ENCODE measurements at places on chromosomes 1 and 21. TPM values are rescaled to one million over a fixed set of nuclear protein-coding genes. Genes with fewer than 3 reads are reported as not detected.

GRCh38 chr1:36889478-36890226, 144.7 kb downstream of the GRIK3 start:
- no peak for DNase-seq

- no peak for DNase-seq
These were observed 73.6 kb downstream of the GNG12 start for GRCh38 chr1:67759692-67760029.

DNA sequence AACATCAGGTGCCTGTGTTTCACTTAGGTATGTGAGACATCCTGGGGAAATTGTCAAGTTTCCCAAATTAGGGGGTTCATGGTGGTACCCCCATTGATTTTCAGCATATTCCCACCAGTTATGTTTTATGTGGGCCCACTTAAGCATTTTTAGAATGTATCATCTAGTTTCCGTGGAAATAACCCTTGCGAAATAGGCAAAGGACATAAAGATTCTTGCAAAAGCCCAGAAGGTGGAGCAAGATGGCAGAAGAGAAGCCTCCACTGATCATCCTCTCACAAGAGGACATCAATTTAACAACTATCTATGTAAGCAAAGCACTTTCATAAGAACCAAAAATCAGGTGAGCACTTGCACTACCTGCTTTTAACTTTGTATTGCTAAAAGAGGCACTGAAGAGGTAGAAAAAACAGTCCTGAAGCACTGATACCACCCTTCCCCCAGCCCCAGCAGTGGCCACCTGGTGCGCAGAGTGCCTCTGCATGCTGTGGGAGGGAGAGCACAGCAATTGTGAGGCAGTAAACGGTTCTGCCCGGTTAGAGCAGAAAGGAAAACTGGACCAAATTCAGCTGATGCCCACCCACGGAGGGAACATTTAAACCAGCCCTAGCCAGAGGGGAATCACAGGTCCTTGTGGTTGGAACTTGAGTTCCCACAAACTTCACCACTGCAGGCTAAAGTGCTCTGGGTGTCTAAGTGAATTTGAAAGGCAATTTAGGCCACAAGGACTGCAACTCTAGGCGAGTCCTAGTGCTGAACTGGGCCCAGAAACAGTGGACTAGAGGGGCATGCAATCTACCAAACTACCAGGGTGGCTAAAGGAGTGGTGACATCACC, 23.2 kb downstream of the MCOLN2 start:
- DNase-seq: no peak

DNA sequence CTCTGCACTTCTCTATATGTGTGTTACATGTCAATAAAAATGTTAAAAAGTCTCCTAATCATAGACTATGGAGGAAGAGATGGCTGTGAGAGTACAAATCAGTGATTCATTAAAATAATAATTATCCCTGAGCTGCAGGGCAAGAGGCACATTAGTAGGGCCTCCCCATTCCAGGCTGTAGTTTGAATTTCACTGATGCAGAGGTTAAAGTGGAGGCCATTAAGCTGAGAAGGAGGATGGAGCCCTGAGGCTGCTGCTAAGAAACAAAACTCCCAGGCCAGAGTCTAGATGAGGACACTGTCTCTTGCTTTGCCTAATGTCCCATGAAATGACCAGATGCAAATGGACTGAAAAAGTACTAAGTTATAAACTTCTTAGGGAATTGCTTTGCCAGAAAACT, 89.1 kb upstream of the WDR26 start:
- DNase-seq: no peak

GRCh38 chr1:71298633-71299032, 217.8 kb upstream of the ZRANB2 start:
- DNase-seq: no peak

GRCh38 chr1:3762151-3762872, 10.1 kb downstream of the CCDC27 start:
- DNase-seq: no peak

GRCh38 chr1:106173101-106173500, 883.4 kb upstream of the PRMT6 start:
- no peak for DNase-seq

DNA sequence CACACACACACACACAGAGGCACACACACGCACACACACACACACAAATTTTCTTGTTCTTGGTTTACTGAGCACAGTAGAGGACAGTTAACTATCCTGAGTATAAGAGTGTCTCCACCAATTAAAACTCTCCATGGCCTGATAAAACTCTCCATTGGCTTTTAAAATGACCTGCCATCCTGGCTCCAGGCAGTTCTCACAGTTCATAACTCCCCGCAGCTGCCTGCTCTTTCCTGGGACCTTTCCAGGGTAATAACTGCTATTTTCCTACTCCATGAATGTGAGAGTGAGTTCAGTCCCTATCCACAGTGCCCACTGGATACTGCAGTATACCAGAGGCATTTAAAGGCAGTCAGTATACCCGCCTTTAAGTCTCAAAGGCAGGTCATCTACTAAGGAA, 351.5 kb downstream of the PLPP3 start:
- DNase-seq: peak; percentile 61

DNA sequence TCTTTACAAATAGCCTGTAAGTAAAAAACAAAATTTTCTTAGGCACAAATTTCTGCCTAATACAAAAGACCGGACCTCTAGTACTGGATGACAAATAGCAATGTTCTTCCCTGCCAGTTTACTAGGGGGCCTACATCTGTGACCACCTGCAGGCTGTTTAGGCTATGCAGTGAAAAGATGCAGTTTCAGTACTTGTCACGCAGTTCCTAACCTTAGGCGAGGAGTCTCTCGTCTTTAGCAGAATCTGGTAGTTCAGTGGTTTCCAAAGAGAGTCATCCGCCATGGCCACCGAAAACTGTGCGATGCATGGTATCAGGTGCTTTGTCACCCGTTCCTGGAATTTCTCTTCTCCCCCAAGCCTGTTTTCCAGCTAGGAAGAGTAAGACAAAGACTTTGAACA, 29.6 kb downstream of the LGALS8 start:
- DNase-seq: no peak

DNA sequence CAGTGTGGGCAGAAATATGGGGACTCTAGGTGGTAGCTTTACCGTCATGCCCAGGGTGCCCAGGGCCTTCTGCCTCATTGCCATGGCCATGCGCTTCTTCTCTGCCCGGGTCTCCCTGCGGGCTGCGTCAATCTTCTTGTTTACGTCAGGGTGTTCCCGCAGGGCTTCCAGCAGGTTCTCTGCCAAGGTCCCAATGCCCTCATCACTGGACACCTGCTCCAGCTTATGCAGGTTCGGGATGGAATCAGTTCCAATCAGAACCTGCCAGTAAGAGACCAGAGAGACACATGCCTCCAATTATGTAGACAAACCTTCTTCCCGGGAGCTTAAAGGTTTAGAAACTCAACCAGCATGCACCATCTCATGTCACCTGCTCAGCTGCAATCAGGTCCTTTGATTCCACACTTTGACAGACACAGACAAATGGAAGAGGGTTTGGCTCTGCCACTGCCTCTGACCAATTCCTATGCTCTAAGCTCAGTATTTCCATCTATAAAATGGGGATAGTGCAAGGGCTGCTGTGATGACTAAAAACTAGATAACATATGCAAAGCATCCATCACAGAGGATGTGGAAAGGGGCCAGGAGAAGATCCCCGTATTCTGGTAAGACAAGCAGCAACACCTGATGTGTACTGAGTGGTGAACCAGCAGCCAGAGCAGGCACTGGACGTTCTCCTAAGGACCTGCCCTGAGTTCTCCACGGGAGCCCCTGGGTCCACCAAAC, 121.2 kb downstream of the UBR4 start:
- no peak for DNase-seq

GRCh38 chr1:173354937-173355280, 122.2 kb upstream of the PRDX6 start:
- DNase-seq: no peak

GRCh38 chr1:209598227-209598626, 14.7 kb downstream of the CAMK1G start:
- DNase-seq: no peak

DNA sequence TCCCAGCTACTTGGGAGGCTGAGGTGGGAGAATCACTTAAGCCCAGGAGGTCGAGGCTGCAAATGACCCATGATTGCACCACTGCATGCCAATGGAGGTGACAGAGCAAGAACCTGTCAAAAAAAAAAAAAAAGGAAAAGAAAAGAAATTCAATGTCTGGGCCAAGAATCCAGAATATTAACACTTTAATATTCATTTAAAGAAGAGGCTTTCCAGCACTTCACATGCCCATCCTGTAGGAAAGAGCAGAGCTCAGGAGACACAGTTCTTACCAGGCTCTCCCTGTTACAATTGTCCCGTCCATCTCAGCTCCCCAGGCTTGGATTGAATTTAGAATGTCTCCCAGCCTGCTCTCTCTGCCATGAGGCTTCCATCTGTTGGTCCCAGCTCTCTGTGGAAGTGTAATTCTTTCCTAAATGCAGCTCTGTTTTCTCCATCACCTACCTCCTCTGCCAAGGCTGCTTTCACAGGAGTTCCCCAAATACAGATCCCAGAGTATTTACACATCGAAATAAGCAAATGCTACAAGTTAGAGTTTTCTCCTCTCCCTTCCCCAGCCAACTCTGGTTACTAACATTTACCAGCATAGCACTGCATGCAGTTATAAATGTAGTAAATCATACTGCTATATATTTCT, 116.6 kb upstream of the CDC42BPA start:
- DNase-seq: no peak

GRCh38 chr1:6602669-6603237, at the start of gene KLHL21:
KLHL21 (minus strand) TSS chr1:6602869; CDS start chr1:6602817, 52 bp downstream.
- peak; percentile 90 for DNase-seq

DNA sequence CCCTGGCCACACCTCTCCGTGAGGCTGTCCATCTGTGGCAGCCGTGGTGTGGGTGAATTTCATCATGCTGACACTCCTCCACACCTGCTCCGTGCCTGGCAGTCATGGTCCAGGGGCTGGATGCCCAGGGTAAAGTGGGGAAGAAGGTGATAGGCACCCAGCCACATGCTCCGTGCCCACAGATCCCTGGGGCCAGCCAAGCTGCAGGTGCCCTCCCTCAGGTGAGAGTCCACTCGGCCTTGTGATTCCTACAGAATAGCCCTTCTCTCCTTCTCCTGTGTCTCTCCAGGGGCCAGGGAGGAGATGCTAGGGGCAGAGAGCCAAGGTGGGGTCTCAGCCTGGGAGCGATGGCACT, 16.8 kb upstream of the POFUT2 start:
- DNase-seq: no peak

DNA sequence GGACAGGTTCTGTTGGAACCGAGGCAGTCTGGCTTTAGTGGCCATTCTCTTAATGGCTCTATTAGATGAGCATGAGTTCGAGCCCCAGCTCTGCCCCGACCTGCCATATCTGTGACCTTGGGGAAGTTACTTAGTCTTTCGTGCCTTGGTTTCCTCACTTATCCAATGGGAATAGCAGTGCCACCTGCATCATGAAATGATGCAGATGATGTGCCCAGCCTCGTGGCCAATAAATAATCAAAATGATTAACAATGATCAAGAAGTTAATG, 30.6 kb downstream of the CAMK1G start:
- DNase-seq: no peak

The HES4 gene
- polyA plus RNA-seq: 5.7 TPM

The SLC30A10 gene
- polyA plus RNA-seq: 0.28 TPM

The MTMR11 gene
- 32.0 TPM for polyA plus RNA-seq

The MDM4 gene
- polyA plus RNA-seq: 55.8 TPM

The CFHR2 gene
- not detected for polyA plus RNA-seq

The GSTM5 gene
- polyA plus RNA-seq: 64.5 TPM

The MMEL1 gene
- 2.6 TPM for polyA plus RNA-seq

The ZSWIM5 gene
- 5.4 TPM for polyA plus RNA-seq
